SJSA1 (cell line): ENCODE measurements at places on chromosomes 13 and 19.

DNA sequence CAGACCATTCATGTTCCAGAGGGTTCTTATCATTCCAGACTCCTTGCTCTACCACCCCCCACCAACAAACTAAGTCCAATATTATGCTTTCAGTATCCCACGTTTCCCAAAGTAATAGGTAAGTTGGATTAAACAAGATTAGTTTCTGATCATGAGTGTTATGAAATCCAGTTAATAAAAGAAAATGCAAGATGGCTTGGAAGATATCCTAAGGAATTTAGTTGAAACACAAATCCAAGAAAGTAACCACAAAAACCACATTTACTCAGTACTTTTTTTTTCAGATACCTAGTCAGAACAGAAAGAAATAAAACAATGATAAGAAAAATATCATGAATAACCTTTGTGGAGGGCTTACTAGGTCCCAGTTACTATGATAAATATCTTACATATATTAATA, 119.4 kb upstream of the MIR17HG start:
- H3K27me3 ChIP-seq: no peaks in the 10 kb centered on the region
- H3K36me3 ChIP-seq: no peaks in the 10 kb centered on the region
- no peak overlapping the region for H3K27ac ChIP-seq
- DNase-seq: no peak
- H3K4me1 ChIP-seq: no peaks in the 10 kb centered on the region

DNA sequence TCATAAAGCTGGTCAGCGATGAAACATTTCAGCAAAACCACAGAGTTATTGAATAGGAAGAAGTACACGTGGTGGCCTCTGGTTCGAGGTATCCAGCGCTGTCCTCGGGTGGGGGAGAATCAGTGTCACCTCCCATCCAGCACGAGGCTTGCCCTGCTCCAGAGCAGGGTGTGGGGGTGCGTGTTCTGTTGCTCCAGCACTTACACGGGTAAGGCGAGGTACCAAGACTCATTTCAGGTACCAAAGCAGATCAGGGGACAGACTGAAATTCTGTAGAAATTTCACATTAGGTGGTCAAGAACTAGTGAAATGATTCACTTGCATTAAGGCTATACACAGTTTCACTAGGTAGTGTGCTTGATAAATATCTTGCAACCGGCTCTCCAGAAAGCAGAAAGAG, 164.2 kb upstream of the SOX1 start:
- H3K4me1 ChIP-seq: no peaks in the 10 kb centered on the region
- H3K27me3 ChIP-seq: peaks cover 46% of the 10 kb centered on the region
- H3K4me3 ChIP-seq: no peak overlapping the region
- DNase-seq: peak; percentile 41
- no peak overlapping the region for H3K27ac ChIP-seq

DNA sequence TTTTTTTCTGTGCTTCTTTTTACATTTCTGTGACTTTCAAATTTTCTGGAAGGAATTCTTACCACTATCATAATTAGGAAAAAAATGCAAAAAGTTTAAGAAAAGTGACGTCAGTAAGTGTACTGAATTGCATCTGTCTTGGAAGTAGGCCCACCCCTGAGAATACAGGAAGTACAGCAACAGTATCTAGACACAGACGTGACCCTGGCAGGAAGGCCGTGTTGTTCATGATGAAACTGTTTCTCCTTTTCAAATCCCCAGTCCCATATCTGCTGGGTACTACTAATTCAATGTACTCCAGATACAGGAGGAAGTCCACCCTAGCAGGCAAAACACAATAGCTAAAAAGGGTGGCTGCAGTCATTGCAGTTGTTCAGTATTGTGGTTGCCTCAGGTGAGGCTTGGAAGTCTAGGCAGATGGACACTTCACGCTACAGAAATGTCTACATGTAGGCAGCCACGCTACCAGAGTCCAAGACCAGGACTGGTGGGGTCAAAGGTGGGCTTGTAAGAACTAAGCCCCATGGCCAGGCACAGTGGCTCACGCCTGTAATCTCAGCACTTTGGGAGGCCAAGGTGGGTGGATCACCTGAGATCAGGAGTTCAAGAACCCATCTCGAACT, 49.6 kb upstream of the MED4 start:
- H3K4me1 ChIP-seq: no peaks in the 10 kb centered on the region
- H3K36me3 ChIP-seq: no peaks in the 10 kb centered on the region
- no peak overlapping the region for H3K27ac ChIP-seq
- no peak for DNase-seq

DNA sequence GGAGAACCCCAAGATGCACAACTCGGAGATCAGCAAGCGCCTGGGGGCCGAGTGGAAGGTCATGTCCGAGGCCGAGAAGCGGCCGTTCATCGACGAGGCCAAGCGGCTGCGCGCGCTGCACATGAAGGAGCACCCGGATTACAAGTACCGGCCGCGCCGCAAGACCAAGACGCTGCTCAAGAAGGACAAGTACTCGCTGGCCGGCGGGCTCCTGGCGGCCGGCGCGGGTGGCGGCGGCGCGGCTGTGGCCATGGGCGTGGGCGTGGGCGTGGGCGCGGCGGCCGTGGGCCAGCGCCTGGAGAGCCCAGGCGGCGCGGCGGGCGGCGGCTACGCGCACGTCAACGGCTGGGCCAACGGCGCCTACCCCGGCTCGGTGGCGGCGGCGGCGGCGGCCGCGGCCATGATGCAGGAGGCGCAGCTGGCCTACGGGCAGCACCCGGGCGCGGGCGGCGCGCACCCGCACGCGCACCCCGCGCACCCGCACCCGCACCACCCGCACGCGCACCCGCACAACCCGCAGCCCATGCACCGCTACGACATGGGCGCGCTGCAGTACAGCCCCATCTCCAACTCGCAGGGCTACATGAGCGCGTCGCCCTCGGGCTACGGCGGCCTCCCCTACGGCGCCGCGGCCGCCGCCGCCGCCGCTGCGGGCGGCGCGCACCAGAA, 1.1 kb downstream of the SOX1 start:
- DNase-seq: no peak
- no peak overlapping the region for H3K27ac ChIP-seq
- peaks cover 60% of the 10 kb centered on the region for H3K27me3 ChIP-seq
- no peak overlapping the region for H3K4me3 ChIP-seq
- no peaks in the 10 kb centered on the region for H3K4me1 ChIP-seq

DNA sequence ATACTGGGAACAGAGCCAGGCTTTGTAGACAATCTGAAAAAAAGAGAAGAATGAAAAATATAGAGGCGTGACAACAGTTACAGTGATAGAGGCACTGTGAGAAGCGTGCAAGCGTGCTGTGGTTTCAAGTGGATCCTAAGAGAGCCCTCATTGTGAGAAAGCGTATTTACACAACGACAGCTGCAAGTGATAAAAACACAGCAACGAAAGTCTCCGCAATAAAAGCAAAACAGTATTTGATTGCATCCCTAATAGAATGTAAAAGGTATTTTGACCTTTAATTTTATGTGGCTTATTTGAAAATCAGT, 642.7 kb upstream of the ARGLU1 start:
- H3K4me1 ChIP-seq: peaks cover 10% of the 10 kb centered on the region; the same call in 1 of the 2 replicates
- H3K27me3 ChIP-seq: peaks cover 53% of the 10 kb centered on the region
- no peaks in the 10 kb centered on the region for H3K36me3 ChIP-seq
- DNase-seq: no peak

- H3K36me3 ChIP-seq: no peaks in the 10 kb centered on the region
- no peak for DNase-seq
- H3K27ac ChIP-seq: no peak within 1 kb of the TSS
- no peak within 1 kb of the TSS for H3K4me3 ChIP-seq
- H3K4me1 ChIP-seq: no peaks in the 10 kb centered on the region
Observed at GRCh38 chr19:47573071-47574026, at the start of gene ZNF541. Gene ZNF541 (minus strand): TSS chr19:47573148. CDS start chr19:47555856, 17,292 bp downstream.

GRCh38 chr13:64529874-64530485, 2700.2 kb downstream of the PCDH9 start:
- no peak overlapping the region for H3K27ac ChIP-seq
- H3K4me1 ChIP-seq: no peaks in the 10 kb centered on the region
- no peaks in the 10 kb centered on the region for H3K36me3 ChIP-seq
- H3K4me3 ChIP-seq: no peak overlapping the region
- no peaks in the 10 kb centered on the region for H3K27me3 ChIP-seq
